AG08395 (cell line): ENCODE measurements at places on chromosomes 7 and 10.

- no peak for DNase-seq
These were observed 88.6 kb upstream of the PPP1R3A start for GRCh38 chr7:114007386-114007785.

- DNase-seq, result no peak
These were observed 12.7 kb downstream of the GPRIN2 start for GRCh38 chr10:46543466-46544377.

DNA sequence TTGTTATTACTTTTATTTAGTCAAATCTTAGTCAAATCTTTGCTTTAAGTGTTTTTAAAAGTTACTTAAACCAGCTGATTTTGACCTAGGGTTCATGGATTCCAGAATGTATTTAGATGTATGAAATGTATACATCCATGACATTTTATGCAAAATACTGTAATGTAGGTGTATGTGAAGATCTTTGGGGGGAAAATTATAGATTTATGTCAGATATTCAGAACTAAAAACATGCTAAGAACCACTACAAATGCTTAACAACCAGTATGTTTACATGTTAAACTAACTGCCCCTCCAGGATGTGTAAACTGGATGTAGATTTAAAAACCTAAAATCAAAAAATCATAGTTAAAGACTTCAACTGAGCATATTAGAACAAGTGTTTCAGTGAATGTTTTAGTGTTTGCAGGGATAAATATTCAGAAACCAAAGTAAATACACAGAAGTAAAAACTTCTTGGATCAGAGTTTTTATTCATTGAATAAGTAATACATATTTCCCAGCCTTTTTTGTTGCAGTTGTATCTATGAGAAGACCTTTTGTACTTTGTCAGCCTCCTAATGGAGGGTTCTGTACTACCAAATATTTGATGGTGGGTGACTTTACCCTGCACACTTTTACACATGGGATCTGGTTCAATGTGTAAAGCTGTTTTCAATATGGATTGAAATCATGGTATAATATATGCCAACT, 3.9 kb downstream of the CPED1 start:
- DNase-seq, result no peak

DNA sequence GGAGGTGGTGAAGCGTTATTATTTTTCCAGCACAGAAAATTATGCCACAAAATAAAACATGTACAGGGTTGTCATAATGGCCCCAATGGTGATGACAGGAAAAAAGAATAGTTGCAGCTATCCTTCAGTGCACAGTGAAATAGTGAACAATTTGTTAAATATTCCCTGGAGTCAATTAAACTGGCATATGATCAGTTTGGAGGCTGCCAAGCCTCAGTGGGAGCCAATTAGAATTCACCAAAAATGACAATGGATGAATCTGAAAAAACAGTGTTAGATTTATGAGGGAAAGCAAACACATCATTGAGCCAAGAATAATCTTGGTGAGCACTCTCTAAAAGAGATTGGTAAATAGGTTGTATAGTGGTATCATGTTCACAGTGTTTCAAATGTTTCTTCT, 146.3 kb downstream of the OTUD1 start:
- DNase-seq, result no peak

DNA sequence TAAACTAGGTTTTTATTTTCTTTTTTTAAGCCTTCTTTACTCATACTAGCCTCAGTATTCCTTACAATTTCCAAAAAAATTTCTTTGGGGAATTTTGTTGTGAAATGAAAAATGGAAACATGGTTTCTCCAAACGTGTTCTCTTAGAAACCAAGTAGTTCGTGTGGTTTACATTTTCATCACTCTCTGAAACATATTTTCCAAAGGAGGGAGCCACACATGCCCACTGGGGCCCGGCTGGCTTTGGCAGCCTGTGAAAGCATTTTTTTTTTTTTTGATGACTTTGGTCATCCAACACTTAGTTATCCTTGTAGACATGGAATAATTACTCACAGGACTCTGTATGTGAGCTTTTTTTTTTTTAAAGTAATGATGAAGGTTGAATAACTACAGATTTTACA, 169.6 kb downstream of the C7orf25 start:
- no peak for DNase-seq

- DNase-seq, result no peak
These were observed 237.9 kb downstream of the FRMD4A start for GRCh38 chr10:14092799-14093198.

DNA sequence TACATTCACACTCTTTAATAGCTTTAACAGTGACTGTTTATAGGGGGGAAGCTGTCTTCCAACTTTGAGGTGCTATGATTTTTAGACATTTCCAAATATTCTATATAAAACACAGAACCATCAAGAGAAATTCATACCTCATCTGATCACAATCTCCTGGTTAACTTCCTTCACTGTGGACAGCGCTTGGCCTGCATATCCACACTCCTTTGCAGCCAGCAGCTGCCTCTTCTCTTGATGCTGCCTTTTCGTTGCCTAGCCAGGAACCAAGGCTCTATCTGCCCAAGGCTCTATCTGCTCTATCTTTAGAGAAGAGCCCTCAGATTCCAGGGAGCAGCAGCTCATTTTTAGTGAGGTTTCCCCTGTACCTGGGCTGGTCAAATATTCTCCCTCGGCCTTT, 252.0 kb downstream of the PTEN start:
- DNase-seq, result no peak

- DNase-seq, result no peak
These were observed 19.5 kb upstream of the MUC3A start for GRCh38 chr7:100929808-100930174.
